ENCODE measurements at places on chromosomes 16 and 17.
A peak's percentile ranks its signal among the peaks of the same experiment; 100 is the strongest.

- no peak for DNase-seq
Observed at GRCh38 chr16:51845586-51846305, 694.7 kb upstream of the SALL1 start.

- DNase-seq, result no peak
Observed at GRCh38 chr16:27311448-27311830, 2.3 kb upstream of the IL4R start.

DNA sequence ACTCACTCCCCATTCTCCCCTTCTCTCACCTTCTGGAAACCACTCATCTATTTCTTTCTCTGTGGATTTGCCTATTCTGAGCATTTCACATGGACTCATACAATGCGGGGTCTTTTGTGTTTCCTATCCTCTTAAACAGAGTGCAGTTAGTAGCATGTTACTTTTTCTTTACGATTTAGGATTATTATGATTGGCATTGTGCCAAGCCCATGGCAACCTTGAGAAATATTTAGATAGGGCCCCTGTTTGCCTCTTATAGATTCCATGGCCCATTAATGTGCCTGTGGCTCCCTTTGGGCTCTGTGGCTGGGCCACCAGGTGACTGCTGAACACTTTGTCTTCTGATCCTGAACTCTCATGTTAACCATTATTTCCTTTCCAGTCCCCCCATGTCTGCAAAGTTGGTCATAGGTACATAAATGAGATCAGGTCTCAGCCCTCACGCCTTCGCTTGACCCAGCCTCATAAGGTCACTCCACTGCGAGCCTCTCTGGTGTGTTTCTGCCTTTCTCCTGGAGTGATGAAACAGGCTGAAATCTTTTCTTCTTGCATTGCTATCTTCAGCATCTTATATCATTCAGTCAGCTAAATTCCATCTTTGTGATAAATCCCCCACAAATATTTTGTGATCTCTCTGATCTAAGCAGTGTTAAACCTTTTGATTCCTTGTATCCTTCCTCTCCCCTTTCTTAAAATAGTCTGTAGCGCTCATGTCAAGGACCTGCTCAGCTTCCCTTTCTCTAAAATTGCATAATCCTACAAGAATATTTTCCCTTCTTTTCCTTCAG lies 44.0 kb downstream of the MYH3 start:
- peak; percentile 17 for DNase-seq

- peak; percentile 92 for DNase-seq
Observed at GRCh38 chr17:75428543-75429469, 23.3 kb upstream of the GRB2 start.

- no peak for DNase-seq
Observed at GRCh38 chr17:38333635-38334295, 10.0 kb downstream of the GPR179 start.

GRCh38 chr16:79463841-79464240 lies 136.7 kb downstream of the MAF start:
- no peak for DNase-seq

DNA sequence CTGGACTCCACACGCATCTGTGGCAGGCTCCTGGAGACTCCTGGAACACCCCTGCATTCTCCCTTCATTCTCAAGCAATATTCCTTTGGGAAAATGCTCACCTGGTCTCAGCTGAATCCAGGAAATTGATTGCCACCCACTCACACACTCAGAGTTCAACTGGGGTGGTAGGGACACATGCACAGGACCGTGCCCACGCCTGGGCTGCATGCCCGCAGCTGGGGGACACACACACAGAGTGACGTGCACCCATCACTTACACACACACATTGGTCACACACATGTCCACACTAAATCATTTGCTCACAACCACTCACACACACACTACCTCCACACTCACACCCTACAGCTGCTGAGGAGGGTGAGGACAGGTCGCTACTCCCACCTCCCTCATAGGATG lies 84.8 kb downstream of the ENGASE start:
- DNase-seq, result no peak

- DNase-seq, result peak; percentile 90
Observed at GRCh38 chr16:54373534-54374520, 87.2 kb upstream of the IRX3 start.

DNA sequence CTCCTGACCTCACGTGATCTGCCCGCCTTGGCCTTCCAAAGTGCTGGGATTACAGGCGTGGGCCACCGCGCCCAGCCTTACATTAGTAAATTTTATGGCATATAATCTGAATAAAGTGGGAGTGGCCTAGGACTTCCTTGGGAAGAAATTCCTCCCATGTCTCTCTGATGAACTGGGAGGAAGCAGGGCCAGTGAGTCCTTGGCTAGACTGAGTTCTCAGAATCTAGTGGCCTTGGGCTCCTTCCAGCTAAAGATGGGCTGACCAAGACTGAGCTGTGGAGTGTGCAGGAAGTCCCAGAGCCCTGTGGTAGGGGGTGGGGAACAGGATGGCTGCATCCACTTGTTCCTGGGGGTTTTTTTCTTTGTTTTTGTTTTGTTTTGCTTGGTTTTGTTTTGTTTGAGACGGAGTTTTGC lies 10.0 kb upstream of the NAGLU start:
- no peak for DNase-seq

DNA sequence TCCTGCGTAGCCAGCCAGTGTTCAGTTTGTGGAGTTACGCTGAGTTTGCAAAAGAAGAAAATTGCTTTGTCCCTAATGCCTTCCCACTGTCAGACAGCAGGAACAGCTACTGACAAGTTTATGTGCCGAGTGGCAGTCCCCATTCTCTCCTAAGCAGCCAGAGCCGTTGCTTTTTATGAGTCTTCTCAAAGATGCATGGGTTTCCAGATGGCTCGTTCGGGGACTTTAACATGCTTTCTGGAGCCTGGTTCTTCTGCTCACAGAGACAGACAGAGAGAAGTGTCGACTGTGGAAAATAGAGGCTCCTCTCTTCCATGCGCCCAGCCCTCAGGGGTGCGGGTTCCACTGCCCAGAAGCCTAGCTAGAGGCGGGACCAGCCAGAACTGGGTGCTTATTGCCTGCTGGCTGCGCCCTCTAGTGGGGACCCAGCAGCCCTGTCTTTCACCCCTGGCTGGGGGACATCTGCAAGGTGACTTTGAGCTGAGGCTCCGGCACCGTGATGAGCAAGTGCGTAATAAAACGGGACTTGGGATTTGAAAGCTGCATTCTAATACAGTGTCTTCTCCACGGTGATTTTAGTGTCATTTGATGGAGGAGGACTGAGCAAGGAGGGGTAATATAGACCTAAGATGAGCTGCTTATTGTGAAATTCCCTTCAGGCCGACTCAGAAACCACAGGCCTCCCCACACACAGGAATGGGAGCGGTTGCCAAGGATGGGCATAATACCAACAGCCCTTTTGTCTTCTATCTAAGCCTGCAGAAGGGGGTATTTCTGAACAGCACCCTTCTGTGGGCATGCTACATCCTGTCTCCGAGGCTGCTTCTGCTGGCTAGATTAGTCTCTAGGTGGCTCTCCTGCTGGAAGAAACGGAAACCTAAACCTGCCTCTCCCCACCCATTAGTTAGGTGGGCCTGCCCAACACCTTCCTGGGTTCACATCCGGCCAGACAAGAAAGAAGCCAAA lies 73.1 kb downstream of the CCDC182 start:
- peak; percentile 35 for DNase-seq

- DNase-seq, result no peak
Observed at GRCh38 chr16:3808308-3809063, 72.0 kb downstream of the CREBBP start.

- no peak for DNase-seq
Observed at GRCh38 chr17:27276653-27277156, 17.2 kb upstream of the WSB1 start.

- DNase-seq, result no peak
Observed at GRCh38 chr16:83418565-83418964, 389.2 kb upstream of the HSBP1 start.

DNA sequence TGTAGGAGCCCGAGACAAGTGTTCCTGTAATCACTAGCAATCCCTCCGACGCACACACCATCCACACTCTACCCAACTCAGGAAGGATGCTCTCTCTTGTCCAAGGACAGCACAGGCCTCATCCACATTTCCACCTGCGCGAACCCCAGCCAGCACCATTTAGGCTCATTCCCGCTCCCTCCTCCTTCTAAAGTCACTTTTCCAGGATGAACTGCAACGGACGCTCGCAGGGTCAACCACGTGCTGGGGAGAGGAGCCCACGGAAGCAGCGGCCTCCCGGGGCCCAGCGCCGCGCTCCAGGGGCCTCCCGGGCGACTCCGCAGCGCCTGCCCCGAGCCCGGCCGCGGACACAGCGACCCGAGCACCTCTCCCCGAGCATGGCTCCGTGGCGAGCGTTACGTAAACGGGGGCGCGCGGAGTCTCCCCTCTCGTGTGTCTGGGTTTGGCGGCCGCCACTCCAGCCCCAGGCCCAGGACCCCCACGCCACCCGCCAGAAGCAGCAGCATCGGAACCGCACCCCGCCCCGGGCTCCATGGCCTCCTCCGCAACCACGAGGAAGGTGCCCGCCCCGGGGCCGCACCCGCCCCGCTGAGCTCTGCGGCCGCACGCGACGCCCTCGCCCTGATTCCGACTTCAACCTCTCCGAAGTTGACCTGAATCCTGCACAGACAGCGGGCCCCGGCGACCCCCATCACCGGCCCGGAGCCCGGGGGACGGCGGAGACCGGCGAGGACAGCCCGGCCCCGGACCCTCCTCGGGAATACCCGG lies 668 bp downstream of the USP36 start:
- DNase-seq, result no peak

DNA sequence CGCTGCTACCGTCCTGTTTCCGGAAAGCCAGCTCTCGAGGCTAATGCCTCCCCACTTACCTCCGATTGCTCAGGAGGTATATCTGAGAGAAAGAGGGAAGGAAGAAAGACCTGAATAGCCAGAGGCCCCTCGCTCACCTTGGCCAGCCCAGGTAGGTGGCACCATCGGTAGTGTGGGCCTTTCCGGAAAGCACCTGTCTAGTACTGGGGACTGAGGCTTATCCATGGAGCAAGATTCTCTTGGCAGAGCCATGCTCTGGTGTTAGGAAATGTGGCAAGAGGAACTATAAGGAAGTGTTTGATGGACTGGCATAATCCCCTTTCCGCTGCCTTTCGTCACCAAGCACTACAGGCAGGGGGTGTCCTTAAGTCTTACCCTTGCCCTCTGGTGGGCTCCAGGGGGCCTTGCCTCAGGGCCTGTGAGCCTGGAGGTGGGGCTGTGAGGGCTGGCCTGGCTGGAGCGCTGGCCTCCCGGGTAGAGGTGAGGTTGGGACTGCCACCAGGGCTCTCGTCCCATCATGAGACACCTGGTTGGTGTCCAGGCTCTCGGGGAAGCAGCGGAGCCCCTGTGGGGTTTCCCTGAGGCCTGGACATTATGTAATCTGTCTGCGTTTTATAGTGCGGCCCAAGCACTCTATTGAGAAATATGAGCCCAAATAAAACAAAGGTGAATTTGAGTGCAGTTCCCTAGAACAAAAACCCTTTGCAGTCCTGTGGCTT lies 2.9 kb downstream of the CMIP start:
- no peak for DNase-seq

- peak; percentile 64 for DNase-seq
Observed at GRCh38 chr17:69012895-69013805, 47.6 kb downstream of the ABCA9 start.

GRCh38 chr16:77211880-77212740 lies 12.9 kb downstream of the SYCE1L start:
- DNase-seq, result no peak

DNA sequence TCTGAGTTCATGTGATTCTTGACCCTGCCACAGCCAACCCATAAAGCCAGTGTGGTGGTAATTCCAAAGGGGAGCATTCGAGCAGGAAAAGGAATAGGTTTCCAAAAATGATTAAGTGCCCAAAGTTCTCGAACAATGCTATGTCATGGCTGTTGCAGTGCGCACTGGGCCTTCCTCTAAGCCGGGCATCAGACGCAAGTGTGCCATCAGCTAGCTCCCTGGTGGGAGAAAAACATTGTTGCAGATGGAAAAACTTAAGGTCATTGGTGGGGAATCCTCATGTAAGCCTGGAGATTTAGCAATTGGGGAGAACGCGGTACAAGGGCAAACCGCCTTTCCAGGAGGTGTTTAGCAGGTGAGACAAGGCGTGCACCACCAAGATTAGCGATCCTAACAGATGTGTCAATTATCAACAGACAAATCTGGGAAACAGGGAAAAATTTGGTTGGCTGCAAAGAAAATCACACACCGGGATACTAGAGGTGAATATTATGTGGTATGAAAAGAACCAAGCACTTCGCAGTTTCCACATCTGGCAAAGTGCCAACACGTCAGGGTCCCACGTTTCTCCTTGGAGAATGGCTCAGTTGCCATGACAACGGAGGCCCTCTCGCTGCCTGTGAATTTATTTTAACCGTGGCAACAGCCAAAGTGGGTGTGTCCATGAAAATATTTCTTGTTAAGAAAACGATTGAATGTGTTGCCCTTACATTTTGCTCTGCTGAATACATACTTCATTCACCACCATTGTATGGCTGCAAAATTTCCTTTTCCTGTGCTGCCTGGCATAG lies 118.5 kb upstream of the CACNG5 start:
- DNase-seq, result no peak

GRCh38 chr16:24980077-24980793 lies 34.9 kb downstream of the ARHGAP17 start:
- DNase-seq, result no peak

- no peak for DNase-seq
Observed at GRCh38 chr16:66850115-66850815, 6.1 kb downstream of the CA7 start.

DNA sequence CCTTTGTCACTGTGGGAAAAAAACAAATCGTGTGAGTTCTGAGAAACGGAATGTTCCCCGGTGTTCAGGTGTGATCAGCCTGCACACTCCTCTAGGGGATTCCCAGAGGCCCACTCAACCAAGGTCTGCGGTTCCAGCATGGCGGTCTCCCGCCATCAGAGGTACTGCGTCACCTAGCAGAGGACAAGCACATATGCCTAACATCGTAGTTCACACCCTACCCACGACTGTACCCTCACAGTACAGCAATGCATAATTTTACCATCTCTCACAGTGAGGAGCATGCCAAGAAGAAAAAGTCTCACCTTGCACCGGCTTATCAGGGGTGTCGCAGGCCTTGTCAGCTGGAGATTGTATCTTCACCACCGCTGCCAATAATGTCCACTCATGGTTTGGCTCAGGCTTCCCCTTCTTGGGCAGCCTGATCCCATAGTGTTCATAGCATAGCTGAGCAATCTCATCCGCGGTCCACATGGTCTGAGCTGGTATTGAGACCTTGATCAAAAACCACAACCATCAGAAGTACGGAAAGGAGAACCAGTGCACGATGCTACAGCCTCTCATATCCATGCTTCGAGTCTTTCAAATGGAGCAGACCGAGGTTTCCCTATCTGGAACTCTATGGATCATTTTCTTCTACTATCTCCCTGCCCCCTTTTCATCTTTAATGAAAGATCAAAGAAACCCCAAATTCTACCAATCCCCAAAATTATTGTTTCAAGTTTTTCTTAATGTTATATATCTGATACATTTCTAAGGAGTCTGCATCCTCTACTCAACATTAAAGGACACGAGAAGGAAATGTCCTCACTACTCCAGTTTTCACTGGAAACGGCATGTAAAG lies 2.5 kb downstream of the ADAT1 start:
- no peak for DNase-seq
